ENCODE measurements at places on chromosomes 13 and 19. TPM values are rescaled to one million over a fixed set of nuclear protein-coding genes. Genes with fewer than 3 reads are reported as not detected.
A peak's percentile ranks its signal among the peaks of the same experiment; 100 is the strongest.

The SERPINE3 gene
- not detected for total RNA-seq

The IFNL4 gene
- not detected for total RNA-seq

The MBNL2 gene
- total RNA-seq, result 97.8 TPM

The CCL25 gene
- total RNA-seq, result not detected

The LAIR1 gene
- total RNA-seq, result 6.4 TPM

The ZNF560 gene
- 0.12 TPM for total RNA-seq

DNA sequence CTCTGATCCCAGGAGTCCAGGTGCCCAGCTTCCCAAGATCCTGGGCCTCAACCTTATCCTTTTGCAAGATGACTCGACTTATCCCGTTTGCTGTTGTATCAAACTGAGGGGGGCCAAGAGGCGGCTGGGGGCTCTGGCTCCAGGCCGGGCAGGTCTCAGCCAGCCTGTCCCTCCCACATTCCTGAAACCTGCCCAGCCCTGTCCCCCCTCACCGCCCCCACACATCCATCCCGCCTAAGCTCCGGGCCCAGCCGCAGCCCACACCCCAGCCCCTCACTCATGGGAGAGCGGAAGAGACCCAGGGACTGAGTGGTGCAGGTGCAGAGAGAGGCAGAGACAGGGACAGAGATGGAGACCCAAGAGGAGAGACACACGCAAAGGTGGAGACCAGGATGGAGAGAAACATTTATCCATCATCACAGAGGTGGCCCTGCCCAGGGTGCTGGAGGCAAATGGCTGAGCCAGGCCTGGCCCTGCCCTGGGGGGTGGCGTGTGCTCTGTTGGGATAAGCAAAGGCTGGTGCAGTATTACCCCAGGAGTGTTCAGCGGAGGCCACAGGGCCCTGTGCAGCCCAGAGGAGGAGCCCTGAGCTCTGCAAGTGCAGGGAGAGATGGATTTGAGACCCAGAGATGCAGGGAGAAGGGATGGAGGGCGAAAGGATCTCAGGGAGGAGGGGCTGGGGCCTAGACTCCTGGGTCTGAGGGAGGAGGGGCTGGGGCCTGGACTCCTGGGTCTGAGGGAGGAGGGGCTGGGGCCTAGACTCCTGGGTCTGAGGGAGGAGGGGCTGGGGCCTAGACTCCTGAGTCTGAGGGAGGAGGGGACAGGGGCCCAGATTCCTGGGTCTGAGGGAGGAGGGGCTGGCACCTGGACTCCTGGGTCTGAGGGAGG is 1.6 kb downstream of the BCAM start:
- DNase-seq, result no peak

- DNase-seq, result no peak
These were observed 10.1 kb downstream of the FUZ start for GRCh38 chr19:49802836-49803528.

DNA sequence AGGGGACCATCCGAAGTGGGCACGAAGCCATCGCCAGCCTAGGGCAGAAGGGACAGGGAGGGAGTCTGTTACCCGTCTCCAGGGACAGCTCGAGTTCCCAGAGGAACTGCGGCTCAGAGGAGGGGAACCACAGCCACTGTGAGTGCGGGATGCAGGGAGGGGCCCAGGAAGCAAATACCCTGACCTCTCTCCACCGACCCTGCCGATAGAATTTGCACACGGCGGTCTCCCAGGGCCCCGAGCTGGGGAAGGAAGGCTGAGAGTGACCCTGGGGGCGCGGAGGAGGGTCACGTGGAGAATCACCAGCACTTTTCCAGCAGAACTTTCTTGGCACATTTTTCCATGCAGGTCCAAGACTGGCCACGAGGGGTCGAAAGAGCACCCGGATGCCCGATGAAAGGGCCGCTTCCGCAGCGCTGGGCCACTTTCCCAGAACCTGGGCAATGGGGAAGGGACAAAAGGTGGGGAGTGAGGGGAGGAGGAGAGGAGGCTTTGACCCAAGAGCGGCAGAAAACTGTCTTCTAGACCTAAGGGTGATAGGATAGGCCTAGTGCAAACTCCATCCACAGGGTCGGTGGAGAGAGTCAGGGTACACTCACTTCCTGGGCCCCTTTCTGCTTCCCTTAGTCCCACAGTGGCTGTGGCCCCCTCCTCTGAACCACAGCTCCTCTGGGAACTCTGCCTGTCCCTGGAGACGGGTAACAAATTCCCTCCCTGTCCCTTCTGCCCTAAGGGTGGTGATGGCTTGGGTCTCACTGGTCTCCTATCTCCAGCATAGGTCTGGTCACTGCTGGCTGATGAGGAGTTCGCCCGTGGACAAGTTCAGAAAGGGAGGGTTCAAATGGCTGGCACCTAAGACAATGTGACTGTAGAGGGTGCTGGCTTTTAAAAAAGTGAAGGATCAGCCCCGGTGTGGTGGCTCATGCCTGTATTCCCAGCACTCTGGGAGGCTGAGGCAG is 5.3 kb upstream of the GPR4 start:
- peak; percentile 85 for DNase-seq

DNA sequence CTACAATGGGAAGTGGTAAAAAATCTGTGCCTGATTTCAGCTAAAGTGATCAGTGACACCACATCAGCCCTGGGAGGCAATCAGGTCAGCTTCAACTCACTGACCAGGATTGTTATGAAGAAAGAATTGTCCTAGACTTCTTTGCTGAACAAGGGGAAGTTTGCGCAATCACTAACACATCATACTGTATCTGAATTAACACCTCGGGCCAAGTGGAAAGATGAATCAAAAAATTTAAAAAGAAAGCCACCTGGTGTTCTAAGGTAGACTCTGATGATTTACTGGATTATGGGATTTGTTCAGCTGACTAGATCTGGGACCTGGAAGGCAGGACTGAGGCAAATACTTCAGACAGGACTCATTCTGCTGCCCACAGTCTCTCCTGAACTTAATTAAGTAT is 161.8 kb downstream of the DIAPH3 start:
- DNase-seq, result no peak

- no peak for DNase-seq
These were observed 60.7 kb downstream of the PAN3 start for GRCh38 chr13:28199089-28199488.

All from ovary (tissue), 10 donors.